Kidney epithelial cell (primary cell): ENCODE measurements at places on chromosomes 2 and 18.

- DNase-seq, result no peak
Measured at GRCh38 chr2:76501641-76502040, 790.9 kb upstream of the GCFC2 start.

DNA sequence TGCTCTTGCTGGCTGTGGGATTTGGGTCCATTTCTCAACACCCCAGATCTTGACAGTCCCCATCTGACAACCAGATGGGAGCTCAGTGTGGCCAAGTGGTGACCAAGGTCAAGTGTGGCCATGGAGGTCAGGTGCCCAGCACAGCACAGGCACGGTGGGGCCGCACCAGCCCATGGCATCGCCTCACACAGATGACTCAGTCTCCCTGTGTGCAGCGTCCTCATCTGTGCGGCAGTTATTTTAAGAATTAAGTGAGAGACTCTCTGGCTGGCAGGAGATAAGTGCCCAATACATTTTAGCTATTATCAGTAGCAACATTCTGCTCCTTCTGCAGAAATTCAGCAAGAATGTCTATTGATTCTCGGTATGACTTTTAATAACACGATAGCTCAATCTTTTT is 167.2 kb downstream of the DDX1 start:
- DNase-seq, result no peak

DNA sequence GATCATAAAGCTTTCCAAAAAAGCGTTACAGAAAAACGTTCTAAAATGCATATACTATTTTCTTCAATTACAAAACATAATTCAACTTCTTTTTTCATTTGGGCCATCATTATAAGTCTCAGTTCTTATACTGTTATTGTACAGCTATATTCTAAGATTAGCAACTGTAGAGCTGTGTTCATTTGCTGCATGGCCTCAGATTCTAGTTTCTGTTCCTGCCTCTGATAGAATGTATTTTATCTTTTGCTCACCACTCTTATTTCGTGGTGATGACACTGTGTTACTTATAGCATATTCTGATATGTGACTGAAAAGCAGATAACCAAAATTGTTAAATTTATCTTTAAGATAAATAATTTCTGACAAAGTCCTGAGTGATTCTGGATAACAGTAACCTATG is 67.2 kb downstream of the PTRHD1 start:
- DNase-seq, result no peak

GRCh38 chr2:108701208-108701607 is 18.1 kb upstream of the RANBP2 start:
- DNase-seq, result no peak

GRCh38 chr2:170013802-170014551 is 164.0 kb upstream of the MYO3B start:
- no peak for DNase-seq

DNA sequence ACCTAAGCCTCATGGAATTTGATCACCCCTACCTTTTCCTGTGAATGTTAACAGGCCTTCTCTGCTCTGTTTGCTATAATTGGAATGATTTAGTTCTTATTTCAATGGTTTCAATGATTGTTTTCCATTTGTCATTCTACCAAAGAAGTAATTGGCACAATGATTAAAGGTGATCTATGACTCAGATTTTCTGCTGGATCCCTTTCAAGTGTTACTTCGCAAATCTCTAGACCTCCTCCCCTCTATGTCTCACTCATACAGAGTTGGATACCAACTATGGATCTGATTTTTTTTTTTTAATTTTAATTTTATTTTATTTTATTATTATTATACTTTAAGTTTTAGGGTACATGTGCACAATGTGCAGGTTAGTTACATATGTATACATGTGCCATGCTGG is 29.6 kb upstream of the FAM117B start:
- no peak for DNase-seq

GRCh38 chr2:51247252-51247805 is 215.4 kb upstream of the NRXN1 start:
- DNase-seq, result no peak

DNA sequence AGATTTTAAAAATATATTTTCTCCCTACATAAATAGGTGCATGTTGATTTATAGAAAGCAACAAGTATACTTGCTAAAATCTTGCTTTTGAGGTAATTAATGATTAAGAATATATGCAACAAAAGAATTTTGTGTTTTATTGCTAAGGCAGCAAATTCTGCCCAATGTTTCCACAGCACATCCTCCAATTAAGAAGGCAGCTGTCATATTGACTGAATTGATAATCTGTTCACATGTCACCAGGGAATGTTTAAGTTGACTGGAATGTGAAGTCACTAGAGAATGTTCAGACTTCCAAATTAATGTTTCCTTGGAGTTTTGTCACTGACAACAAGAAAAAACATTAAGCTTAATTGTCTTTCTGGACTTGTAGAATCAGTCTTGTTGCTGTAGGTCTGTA is 1602.7 kb upstream of the SLC39A10 start:
- DNase-seq, result no peak

DNA sequence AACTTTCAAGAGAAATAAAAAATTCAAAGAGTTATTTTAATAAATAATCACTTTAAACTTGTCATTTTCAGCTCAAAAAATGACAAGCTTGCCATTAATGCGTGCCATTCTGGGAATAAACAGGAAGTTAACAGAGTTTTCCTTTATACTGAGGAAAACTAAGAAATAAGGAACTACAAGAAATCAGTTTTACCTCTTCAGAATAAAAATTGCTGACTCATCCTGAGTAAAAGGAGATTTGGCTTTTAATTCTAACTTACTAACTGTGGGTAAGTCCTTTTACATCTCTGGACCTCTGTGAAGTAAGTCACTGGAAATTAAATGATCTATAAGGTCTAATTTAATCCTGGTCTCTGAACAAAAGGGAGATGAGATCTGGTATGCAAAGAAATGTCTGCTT is 16.1 kb downstream of the CEBPZ start:
- DNase-seq, result no peak

- no peak for DNase-seq
Measured at GRCh38 chr2:174282441-174282840, 34.1 kb upstream of the OLA1 start.

DNA sequence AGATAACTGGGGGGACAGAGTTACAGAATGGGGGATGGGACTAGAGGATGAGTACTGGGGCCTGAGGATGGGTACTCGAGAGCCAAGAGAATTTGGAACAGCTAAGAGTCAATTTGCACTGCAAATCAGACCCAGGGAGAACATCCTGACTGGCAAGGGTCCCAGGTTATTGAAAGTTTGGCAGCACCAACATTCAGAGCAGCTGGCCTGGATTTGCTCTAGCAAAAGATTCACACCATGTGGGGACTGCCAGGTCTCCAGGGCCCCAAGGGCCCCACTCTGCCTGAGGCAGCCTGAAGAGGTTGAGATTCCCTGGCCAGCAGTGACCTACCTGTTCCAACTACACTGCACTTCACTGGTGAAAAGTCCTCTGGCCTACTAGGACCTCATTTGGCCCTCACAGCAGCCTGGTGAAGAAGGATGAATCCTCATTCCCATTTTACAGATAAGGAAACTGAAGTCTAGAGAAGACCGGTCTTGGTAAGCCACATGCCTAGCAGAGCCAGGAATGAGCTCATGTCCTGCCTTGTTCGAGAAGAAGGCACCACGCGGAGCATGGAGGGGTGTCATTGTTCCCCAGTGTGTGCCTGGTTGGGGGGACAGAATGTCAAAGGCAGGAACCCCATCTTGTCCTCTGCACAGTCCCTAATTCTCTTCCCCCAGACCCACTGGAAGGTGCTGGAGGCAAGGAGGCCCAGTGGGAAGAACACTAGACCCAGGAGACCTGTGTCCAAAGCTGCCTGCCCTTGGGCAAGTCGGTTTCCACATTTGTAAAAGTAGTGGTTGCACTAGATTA is 258.6 kb downstream of the TNS1 start:
- DNase-seq, result no peak

- DNase-seq, result peak; percentile 52
Measured at GRCh38 chr2:122390406-122390805, 635.0 kb downstream of the TSN start.

DNA sequence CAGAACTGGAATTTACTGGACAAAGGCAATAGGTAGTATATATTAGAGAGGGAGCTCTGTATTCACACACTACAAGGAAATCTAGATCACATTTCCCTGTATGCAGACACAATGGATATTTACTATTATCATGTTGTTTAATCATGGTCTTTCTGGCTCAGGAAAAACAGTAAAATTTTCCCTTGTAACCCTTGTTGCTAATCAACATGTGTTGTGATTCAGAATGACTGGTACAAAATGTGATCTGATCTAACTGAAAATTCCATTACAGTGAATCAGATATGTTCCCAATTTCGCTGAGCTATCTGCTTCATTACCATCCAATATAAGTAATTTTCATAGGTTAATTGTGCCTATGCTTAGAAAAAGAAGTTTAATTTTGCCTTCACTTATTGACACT is 1109.7 kb downstream of the LRP1B start:
- DNase-seq, result peak; percentile 38

DNA sequence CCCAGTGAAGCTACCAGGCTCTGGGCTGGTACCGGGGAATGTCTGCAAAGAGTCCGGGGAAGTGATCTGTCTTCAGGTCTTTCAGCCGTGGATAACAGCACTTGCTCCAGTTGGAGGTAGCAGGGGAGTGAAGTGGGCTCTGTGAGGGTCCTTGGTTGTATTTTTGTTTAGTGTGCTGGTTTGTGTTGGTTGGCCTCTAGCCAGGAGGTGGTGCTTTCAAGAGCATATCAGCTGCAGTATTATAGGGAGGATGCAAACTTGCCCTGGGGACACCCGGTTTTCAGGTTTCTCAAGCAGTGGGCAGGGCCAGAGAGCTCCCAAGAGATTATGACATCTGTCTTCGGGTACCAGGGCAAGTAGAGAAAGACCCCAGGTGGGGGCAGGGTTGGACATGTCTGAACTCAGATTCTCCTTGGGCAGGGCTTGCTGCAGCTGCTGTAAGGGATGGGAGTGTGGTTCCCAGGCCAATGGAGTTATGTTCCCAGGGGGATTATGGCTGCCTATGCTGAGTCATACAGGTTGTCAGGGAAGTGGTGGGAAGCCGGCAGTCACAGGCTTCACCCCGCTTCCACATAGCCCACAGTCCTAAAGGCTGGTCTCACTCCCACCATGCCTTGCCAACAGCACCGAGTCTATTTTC is 34.4 kb downstream of the ACAA2 start:
- DNase-seq, result no peak

DNA sequence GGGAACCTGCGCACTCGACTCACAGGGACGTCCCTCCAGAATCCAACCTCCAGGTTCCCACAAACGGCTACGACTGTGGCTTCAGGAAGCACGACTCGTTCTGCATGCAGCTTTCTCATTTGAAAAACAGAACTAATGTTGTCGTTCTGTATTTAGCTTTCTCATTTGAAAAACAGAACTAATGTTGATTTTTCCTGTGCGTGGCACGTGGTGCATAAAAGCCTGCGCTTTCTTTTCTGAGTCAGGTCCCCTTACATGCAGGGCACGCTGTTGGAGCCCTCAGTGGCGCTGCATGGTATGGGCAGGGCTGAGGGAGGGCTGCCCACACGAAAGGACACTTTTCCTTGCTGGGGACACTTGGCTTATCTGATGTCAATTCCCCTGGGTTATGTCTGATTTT is 124.3 kb downstream of the TMEM18 start:
- no peak for DNase-seq

- DNase-seq, result no peak
Measured at GRCh38 chr2:106098081-106098480, 96.0 kb downstream of the UXS1 start.

DNA sequence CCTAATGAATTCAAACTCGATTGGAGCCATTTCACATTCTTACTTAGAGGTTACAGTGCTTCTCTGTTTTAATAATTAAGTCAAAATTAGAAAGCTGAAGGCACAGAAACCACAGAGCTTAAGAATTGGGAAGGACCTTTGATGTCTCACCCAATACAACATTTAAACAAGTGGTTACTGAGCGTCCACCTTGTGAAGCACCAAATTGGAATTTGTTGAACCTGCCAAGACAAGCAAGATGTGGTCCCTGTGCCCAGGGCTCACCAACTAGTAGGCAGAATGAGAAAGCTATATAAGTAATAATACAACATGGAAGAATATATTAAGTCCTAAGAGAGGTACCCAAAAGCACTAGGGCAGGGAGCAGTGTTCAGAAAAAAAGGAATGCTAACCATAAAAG is 64.5 kb upstream of the NPAS2 start:
- peak; percentile 34 for DNase-seq

GRCh38 chr18:30616414-30616813 is 426.1 kb downstream of the DSC3 start:
- DNase-seq, result no peak
